ENCODE measurements at places on chromosomes 12 and 14. TPM values are rescaled to one million over a fixed set of nuclear protein-coding genes. Genes with fewer than 3 reads are reported as not detected.

The WIF1 gene
- total RNA-seq, result not detected

The TRIM9 gene
- total RNA-seq, result under 0.01 TPM

The DYNLL1 gene
- total RNA-seq, result 301 TPM

The MANSC4 gene
- total RNA-seq, result 0.89 TPM

The PTGES3 gene
- total RNA-seq, result 102 TPM

The TMEM253 gene
- not detected for total RNA-seq

The RIPK3 gene
- not detected for total RNA-seq

The KLRK1 gene
- total RNA-seq, result not detected

The DPPA3 gene
- total RNA-seq, result not detected

The AMN gene
- total RNA-seq, result 0.30 TPM

The AQP5 gene
- total RNA-seq, result not detected

The SYT10 gene
- not detected for total RNA-seq

The RHOJ gene
- 4.2 TPM for total RNA-seq

The CD163L1 gene
- total RNA-seq, result 0.46 TPM

The CLEC9A gene
- 0.30 TPM for total RNA-seq

The FKBP4 gene
- total RNA-seq, result 64.1 TPM

The TAS2R30 gene
- total RNA-seq, result 8.9 TPM

The KRT85 gene
- total RNA-seq, result not detected

The GUCY2C gene
- not detected for total RNA-seq

The FBXL14 gene
- 12.2 TPM for total RNA-seq

The RND1 gene
- total RNA-seq, result 0.59 TPM

The GALNT9 gene
- total RNA-seq, result 0.30 TPM

The PZP gene
- total RNA-seq, result not detected

The NAP1L1 gene
- 415 TPM for total RNA-seq
